ENCODE measurements at places on chromosomes 1 and 21.

GRCh38 chr1:107952989-107953388 is 12.0 kb downstream of the VAV3 start:
- no peak for DNase-seq

DNA sequence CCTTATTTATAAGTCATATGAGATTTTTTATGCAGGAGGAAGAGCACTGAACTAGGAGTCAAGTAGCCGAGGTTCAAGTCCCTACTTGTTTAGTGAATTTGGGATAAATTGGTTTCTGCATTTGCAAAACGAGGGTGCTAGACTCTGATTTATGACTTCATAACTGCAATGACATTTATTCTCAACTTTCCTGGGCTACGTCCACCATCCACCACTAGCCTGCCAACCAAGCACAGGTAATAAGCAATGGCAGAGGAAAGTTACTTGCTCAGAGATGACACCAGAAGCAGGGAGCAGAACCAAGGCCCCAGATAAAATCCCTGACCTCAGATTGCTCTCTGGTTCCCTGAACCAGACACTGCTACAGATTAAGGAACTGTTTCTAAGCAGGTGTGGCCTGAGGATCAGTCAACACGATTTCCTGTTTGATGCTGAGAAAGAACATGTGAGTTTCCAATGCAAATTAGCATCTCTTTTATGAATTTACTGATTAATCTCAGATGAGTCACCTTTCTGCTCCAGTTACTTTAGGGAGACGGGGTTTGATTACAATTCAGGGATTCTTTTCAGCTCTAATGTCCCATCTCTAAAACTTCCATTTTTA is 52.7 kb downstream of the PLPP3 start:
- no peak for DNase-seq

- no peak for DNase-seq
These were observed 179.3 kb downstream of the ETS2 start for GRCh38 chr21:38984982-38985567.

DNA sequence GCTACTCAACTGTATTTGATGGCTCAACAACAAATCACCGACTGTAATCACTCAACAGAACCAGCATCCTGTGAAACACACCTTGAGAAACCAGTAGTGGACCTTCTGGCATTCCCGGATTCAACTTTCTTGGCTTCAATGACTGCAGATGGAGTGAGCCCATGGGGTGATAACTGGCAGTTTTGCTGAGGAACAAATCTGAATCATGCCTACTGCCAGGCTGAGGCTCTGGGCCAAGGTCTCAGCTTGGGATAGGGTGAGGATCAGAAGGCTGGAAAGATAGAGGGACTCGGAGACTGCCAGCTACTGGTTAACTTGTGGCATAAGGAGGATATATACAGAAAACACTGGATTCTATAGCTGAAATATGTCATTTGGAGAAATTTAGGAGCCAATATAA is 63.5 kb upstream of the DIRAS3 start:
- no peak for DNase-seq

DNA sequence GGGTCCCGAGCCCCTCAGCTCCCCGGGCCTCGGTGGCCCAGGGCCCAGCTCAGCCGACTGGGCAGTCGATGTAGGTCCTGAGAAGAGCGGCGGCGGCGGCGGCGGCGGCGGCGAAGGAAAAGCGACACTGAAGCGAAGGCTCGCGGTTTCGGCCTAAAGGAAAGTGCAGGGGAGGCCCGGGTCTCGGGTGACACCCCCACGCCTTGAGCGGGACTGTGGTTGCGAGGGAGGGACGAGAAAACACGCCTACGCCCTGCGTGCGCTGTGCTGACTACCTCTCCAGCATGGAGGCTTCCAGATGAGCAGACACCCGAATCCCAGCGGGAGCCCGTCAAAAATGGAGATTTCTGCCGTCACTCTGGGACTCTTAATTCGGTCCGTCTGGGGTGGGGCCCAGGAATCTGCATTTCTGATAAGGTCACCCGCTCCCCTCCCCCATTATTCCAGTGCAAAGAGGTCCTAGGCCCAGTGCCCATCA is 31.2 kb downstream of the DNTTIP2 start:
- DNase-seq = peak; percentile 46

GRCh38 chr1:203926025-203926540 is 64.7 kb downstream of the SNRPE start:
- DNase-seq = no peak

- DNase-seq = no peak
These were observed 18.5 kb upstream of the TBX15 start for GRCh38 chr1:119006406-119007279.

DNA sequence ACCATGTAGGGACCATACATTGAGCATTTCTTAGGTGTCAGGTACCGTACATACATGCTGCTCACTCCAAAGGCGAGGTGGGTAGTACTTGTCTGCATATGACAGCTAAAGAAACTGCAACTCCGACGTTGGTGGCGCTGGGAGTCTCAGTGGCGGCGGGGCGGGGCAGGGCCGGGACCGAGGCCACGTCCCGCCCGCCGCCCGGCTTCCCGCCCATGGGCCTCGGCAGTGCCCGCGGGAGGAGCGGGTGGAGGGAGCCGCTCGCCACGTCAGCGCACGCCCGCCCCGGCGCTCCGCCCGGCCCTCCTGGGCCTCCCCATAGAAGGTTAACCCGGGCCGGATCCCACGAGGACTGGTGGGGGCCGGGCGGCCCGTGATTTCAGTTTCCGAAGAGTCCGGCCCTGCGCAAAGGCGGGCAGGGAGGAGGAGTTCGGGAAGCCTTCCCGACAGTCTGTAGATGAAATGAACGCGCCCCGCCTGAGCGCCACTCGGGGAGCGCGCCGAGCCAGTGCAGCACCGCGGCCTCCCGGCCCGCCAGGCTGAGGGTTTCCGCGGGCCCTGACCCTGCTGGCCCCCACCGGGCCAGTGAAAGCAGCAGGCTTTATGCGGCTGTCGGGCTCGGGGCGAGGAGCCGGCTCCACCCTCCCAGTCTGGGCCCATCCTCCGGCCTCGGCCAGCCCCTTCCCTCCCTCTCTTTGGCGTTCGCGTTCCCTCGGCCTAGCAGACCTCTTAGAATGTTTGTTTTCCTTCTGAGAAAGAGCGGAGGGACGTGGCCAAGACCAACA is 119.9 kb upstream of the JUN start:
- no peak for DNase-seq

- DNase-seq = no peak
These were observed 66.9 kb downstream of the C1orf185 start for GRCh38 chr1:51168936-51169335.

GRCh38 chr1:112614460-112615065 is 4.4 kb downstream of the ST7L start:
- no peak for DNase-seq

DNA sequence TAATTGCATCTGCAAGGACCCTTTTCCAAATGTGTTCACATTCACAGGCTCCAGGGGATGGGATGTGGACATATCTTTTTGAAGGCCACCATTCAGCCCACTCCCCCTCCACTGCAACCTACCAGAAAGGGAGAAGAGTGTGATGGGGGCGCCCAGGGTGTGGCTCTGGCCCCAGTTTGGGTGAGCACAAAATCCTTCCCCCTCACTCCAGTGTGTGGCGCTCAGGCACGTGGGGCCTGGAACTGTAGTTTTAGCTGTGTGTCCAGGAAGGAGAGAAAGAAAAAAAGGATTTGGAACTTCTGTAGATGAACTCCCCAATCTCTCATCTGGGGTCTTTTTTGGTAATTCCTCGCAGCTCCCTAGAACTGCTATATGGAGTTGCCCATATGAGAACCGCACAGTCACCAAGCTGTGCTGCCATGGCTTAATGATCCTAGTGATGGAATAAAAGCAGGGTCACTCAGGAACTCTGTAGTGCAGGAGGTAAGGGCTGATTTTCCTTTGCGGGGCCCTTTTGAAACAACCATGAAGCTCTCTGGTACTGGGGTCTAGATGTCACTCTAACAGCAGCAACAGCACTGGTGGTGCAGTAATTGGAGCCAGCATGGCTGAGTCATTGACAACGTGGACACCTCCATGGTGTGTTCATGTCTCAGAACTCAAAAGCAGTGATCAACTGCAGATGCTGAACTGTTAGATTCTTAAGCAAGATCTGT is 17.0 kb downstream of the AGT start:
- DNase-seq = no peak

DNA sequence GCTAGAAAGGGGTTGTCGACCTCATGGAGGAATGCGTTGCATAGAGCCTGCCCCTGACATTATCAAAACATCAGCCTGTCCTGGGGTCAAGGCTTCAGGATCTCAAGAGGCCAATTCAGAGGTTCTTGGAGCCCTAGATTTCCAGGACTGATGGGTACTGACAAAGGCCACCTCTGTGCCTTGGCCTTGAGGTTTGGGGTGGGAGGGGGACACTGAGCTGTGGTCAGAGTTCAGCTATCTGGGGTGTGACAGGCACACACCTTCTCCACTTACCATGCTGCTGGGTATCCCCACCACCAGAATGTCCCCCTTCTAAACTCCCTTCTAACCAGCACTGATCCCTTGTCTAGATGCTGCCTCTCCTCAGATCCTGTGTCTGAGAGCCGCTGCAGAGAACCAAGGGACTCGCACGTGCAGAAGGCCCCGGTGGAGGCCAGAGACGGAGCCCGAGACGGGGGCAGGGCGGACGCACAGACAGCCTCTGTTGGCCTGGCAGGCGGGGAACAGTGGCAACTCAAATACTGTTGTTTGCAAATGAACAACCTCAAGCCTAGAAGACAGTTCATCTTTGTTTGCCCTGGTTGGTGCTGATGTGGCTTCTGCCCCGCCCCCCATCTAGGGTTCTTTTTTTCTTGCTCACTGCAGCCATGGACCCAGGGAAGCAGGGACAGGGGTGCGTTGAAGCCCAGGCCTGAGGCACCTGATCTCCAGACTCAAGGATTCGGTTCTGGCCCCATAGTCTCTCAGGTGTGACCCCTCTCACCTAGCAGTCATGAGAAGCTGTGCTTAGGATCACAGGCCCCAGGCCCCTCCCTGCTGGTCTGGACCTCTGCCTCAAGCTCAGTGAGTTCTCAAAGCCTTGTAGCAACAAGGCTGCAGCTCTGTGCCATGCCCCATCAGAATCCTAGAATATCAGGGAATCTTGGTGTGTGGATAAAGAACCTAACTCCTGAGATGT is 28.1 kb upstream of the CSF1 start:
- no peak for DNase-seq

DNA sequence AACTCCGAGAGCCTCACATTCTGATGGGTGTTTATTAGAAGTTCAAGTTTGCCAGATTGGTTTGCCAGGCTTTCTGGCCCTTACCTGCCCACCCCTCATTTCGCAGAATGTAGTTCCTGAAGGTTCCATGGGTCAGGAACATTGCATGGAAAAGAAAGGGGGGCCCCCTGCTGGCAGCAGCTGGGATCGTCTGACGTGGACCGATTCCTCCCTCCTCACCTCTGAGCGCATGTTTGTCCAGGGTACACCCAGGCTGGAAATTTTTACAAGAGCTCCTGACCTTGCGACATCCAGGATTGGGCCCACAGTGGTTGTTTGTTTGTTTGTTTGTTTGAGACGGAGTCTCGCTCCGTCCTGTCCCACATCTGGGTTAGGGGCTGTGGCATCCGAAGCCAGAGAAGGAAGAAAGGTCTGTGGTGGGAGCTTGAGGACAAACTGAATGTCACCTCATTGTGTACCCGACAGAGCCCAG is 126.0 kb upstream of the TMEM51 start:
- peak; percentile 22 for DNase-seq

- no peak for DNase-seq
These were observed 355.2 kb upstream of the GREM2 start for GRCh38 chr1:240967070-240967724.

DNA sequence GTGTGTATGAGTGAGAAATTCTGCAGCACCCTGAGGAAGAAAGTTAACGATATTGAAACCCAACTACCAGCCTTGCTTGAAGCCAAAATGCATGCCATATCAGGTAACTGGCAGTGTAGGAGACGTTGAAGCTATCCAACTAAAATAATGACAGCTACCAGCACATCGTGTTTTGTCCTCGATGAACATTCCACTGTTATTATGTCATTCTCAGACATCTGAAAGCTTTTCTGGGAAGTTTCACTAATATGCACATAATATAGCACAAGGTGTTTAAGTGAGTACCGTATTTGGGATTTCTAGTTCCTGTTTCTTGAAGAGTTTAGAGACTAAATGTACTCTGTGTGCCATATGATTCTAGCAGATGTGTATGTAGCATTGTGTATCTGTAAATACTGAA is 173.5 kb downstream of the DISC1 start:
- no peak for DNase-seq

GRCh38 chr1:83725735-83726360 is 273.1 kb downstream of the TTLL7 start:
- no peak for DNase-seq

DNA sequence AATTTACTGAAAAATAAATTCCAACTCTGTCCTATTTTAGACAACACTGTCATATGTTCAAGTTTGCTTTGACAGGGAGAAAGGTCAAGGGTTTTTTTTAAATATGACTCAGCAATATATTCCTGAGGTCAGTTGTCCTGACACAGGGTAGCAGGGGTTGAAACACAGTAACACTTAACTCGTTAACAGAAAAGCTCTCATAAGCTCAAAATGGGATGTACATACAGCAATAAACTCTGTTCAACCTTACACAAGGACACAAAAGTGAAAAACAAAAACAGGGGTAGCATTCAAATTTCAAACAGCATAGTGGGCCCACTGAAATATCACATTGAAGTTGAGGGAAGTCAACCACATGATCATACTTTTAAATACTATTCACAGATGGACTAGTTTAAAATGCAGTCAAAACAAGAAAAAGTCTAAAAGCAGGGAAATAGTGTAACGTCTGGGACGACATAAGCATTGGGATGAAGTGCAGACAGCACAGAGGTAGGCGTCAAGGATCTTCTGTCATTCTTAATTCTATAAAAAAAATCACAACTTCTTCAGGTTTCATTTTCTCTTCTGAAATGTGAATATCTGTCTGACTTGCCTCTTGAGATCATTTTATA is 89.9 kb downstream of the SLC44A5 start:
- no peak for DNase-seq

DNA sequence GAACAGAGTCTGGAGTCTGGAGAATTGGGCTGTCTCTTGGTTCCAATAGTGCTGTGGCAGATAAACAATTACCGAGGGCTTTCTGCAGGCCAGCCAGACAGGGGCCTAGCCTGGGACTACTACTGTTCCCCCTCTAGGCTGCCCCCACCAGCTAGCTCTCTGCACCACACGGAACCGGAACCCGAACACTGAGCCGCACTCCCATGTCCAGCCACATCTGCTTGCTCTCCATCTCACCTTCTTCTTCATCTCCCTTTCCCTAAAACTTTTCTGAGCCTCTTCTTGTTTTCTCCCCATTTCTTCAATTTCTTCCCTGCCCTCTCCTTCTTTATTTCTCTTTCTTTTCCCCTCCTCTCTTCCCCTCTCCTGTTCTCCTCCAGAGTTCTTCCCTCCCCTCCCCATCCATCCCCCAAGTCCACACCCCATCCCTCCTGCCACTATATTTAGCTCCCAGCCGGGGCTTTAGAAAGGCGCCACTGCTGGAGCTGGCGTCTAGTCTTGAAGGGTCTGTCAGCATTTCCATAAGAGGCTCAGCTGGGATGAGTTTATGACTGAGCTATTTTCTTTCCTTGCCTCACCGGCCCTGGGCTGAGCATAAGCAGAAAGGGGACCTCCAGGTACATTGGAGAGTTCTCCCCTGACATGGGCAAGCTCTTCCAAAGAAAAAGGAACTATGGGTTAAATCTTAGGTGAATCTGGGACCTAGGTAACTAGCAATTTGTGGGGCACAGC is 25.7 kb upstream of the ATP2B4 start:
- DNase-seq = no peak

GRCh38 chr1:50492142-50492541 is 68.9 kb upstream of the DMRTA2 start:
- DNase-seq = no peak

GRCh38 chr1:108049178-108049819 is 84.3 kb upstream of the VAV3 start:
- no peak for DNase-seq

- no peak for DNase-seq
These were observed 4.0 kb downstream of the TCHHL1 start for GRCh38 chr1:152084853-152085252.
